ENCODE measurements at places on chromosomes 16 and 17. TPM values are rescaled to one million over a fixed set of nuclear protein-coding genes. Genes with fewer than 3 reads are reported as not detected.

Gene HSPB9
- not detected for total RNA-seq

Gene RNF112
- total RNA-seq: not detected

Gene EME2
- total RNA-seq: 37.1 TPM

Gene CCL16
- not detected for total RNA-seq

Gene KLHL10
- total RNA-seq: not detected

Gene MPHOSPH6
- total RNA-seq: 22.2 TPM

Gene TBC1D3G
- total RNA-seq: not detected

Gene CTRB2
- not detected for total RNA-seq

Gene UTS2R
- total RNA-seq: not detected

Gene MPP3
- not detected for total RNA-seq

Gene FBXW10
- total RNA-seq: 0.07 TPM

Gene DOK4
- 0.66 TPM for total RNA-seq

Gene ARHGDIG
- not detected for total RNA-seq

Data from activated B cell treated with CpG ODN at 0.5 μM for 24 hours (primary cell).